Kidney (tissue), 22 donors: ENCODE measurements at places on chromosomes 11 and 22. TPM values are rescaled to one million over a fixed set of nuclear protein-coding genes. Genes with fewer than 3 reads are reported as not detected.

DNA sequence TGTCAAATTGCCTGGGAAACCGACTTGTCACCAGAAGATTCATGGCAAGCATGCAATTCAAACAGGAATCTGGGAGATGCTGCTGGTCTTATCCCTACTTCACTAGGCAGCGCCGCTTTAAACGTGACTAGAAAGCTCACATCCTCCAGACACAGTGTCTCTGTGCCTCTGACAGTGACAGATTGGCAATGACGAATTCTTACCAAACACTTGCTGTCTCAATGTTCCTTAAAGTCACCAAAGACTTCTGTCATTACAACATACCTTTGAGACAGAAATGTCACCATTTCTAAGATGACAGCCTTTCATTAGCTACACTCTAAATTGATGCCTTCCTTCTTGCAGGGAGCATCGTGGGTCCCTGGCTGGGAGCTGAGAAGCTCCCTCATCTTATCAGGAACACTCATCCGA is 197.8 kb downstream of the CWF19L2 start:
- no peak for DNase-seq

DNA sequence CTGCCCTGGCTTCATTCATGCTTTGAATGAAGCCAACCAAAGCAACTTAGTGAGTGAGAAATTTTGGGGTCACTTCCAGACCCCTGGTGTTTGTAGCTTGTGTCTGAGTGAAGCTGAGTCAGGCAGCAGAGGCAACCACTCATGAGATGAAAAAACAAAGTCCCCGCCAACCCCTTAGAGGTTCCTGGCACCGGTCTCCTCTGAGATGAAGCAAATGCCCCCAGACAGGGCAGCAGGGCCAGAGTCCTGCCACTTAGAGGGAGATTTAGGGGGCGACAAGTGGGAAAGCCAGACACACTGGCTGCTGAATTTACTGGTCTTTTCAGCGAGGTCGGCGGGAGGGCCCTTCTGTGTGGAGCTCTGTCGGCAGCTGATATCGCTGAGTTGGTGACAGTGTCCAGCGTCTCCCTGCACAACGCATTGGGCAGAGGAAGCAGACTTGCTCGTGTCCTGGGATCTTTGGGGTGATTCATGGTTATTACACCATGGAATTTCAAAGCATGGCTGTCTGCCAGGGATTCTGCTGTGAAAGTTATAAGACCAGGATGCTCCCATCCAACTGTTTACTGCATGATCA is 482.6 kb downstream of the MIAT start:
- DNase-seq: no peak

DNA sequence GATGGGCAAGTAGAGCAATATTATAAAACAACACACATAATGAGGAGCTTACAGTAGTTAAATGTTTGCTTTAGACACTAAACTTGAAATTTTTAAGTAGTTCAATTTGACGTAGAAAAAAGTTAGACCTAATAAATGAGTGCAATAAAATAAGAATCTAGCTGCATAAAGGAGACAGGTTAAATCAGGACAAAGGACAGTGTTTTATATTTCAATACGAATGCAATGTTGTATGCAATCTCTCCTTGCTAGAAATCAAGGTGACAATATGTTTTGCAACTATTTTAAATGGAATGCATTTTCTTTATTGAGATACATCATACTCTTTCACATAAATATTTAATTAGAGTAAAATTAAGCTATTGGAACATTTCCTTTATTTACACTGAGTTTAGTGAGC is 267.9 kb downstream of the CASP12 start:
- no peak for DNase-seq

Gene CDC42EP2
- 13.7 TPM for total RNA-seq

DNA sequence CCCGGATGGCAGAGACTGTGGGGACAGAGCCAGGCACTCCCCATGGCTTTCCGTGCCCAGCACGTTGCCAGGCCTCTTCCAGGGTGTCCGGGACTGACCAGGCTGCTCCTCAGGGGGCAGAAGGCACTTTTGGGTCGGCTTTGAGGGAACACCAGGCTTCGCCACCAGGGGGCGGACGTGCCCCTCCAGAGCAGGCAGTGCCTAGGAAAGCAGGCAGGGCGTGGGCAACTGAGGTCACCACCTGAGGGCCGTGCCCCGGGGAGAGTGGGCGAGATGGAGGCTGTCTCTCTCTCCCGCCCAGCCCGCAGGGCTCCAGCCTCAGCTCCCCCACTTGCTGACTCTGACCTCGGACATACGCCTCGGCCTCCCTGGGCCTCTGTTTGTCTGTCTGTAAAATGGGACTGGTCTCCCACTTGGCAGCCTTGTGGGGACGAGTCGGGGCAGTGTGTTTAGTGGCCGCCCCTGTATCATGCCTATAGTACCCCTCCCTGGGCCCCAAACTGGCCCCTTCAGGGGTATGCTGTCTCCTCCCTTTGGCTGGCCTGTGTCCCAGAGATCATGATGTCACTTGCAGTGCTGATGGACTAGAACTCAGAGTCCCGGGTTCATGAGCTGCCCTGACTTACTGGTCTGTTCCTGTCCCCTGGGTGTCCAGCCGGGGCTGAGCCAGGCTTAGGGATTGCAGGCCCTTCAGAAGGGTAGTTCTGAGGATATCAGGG is 4.4 kb upstream of the PRR5 start:
- DNase-seq: peak; percentile 85

DNA sequence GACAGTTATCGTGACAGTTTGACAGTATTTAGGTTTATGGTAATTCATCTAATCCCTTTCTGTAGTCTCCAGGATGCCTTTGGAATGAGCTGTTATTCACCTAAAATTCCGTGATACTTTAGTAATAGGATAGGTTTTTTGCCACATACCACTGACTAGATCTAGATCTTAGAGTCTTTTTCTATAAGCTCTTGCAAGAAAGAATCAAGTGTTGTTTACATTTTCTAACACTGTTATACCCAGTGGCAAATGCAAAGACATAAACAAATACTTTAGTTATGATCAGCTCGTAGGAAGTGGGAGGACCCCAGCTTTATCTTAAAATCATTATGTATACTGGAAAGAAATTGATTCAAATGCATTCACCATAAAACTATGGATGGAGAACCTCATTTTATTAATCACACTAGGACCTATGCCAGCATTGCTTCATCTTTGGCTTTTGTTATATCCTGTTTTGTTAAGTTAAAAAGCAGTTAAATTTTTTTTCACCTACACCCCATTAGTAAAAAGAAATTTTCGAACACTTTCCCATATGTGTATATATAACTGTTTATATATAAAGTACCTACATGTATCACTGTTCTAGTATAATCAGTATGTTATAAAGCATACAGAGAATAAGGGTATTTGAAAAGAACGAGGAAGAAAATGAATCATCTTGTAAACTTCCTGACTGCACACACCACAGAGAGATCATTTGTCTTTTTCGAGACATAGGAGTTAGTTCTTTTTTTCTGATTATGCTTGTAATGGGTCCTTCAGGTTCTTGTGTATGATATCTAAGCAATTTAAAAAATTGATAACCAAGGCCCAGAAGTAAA is 60.9 kb downstream of the PDHX start:
- no peak for DNase-seq

Gene TSSK2
- not detected for total RNA-seq

GRCh38 chr11:102361086-102362031 is 14.3 kb downstream of the BIRC2 start:
- DNase-seq: no peak

DNA sequence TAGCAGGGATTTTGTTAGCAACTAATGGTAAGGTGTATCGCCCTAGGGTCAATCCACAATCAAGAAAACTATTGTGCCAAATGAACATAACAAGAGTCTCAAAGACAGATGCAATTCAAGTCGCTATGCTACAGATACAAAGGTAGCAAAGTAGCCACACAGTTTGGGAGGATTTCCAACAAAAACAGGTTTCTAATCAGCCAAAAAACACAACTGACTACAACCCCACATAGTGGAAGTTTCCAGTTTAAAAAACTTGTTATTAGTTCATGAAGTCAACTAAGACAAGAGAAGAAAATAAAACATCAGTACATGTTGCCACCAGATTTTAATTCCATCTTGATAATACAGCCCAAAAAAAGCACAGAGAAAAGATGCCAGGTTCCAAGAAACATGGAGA is 38.0 kb downstream of the MYH9 start:
- DNase-seq: no peak

Gene MS4A6A
- 145 TPM for total RNA-seq
